ENCODE measurements at places on chromosomes 4 and X. TPM values are rescaled to one million over a fixed set of nuclear protein-coding genes. Genes with fewer than 3 reads are reported as not detected.

Gene CBR4
- 28.4 TPM for total RNA-seq

Gene WDFY3
- total RNA-seq = 112 TPM

Gene S100G
- total RNA-seq = not detected

Gene HSFX3
- total RNA-seq = not detected

Gene H2BW2
- not detected for total RNA-seq

Gene NUDT10
- 2.7 TPM for total RNA-seq
